ENCODE measurements at places on chromosomes 12 and 14.

GRCh38 chr14:105165134-105165704 is 3.4 kb downstream of the JAG2 start:
- no peak for DNase-seq

DNA sequence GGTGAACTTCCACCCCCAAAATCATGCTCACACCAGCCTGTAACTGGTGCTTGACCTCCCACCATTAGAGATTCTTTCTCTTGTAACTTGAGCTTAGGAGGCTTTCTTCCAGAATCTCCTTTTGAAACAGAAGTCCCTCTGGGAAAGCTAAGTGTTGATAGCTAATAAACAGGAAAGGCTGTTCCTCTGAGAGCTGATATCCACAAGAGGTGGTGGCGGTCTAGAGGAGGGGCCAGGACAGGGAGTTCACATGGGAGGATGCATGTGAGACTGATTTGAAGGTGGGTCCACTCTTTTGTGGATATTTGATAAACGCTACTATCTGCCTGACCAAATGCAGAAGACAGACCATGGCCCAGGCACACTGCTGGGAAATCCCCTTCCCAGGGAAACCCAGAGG is 10.2 kb upstream of the PRMT8 start:
- no peak for DNase-seq

- DNase-seq = no peak
These were observed 9.3 kb downstream of the PGAM5 start for GRCh38 chr12:132719954-132720324.

DNA sequence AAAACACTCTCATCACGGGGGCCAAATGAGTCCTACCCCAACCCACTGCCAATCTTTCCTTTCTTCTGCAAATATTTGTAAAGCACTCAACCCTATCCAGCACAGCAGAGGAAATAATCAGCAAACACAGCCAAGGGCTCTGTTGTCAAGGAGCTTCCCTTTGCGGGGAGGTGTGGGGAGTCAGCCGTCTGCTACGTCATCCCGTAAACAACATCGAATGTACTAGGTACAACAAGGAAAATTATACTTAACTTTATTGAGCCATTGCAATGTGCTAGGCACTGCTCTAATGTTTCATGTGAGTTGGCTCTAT is 22.8 kb downstream of the TMEM63C start:
- DNase-seq = no peak

GRCh38 chr12:15830538-15830937 is 41.4 kb upstream of the EPS8 start:
- DNase-seq = no peak

GRCh38 chr12:95474660-95474958 is 657 bp downstream of the METAP2 start:
- no peak for DNase-seq

- DNase-seq = no peak
These were observed at the start of gene ACVRL1 for GRCh38 chr12:51907083-51907855. TSS of gene ACVRL1 (plus strand) at chr12:51907504. CDS start at chr12:51912475, 4,971 bp downstream.
